Activated CD4-positive, alpha-beta T cell treated with anti-CD3 and anti-CD28 coated beads, Interleukin-2, amount 50 U/mL, for 48 hours (primary cell): ENCODE measurements at places on chromosomes 2 and 18.

GRCh38 chr2:238308177-238308576, 12.1 kb upstream of the TRAF3IP1 start:
- DNase-seq = no peak

- no peak for DNase-seq
Measured at GRCh38 chr2:42077343-42077742, 29.5 kb downstream of the PKDCC start.

DNA sequence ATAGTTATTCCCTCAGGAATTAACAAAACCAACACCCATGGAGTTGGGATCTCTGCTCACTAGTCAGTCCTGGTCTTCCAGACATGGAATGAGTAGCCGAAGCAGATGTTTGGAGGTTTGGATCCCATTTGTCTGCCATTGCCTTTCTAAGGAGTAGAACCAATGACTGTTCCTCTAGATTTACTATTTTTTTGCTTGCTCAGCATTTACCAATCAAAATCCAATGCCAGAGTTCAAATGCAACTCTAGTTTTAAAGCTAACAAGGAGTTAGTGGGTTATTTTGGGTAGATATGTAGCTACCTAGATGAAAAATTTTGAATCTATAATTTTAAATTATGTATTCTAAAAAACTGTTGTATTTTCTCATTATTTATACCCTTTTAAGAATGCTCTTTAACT, 62.6 kb downstream of the MALT1 start:
- no peak for DNase-seq

GRCh38 chr2:182330451-182331305, 96.2 kb downstream of the PDE1A start:
- no peak for DNase-seq

GRCh38 chr2:132374551-132374950, 42.1 kb upstream of the GPR39 start:
- no peak for DNase-seq
